ENCODE measurements at places on chromosomes 13 and 19.

DNA sequence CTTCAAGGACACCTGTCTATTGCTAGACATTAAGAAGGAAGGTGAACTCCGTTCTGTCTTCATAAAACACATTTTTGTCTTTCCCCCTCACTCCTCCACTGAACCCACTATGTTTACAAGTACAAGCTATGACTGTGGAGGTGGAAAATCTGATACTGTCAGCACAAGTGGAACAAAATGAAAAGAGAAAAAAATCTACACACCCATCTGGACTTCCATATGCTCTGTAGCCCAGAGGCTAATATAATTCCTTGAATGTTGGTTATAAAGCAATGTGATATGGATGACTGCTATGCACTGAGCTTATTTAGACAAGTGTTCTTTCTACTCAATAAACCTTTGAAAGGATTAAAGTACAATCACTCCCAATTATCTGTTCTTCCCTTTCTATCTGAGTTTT lies 713.5 kb downstream of the DIAPH3 start:
- no peak for DNase-seq

DNA sequence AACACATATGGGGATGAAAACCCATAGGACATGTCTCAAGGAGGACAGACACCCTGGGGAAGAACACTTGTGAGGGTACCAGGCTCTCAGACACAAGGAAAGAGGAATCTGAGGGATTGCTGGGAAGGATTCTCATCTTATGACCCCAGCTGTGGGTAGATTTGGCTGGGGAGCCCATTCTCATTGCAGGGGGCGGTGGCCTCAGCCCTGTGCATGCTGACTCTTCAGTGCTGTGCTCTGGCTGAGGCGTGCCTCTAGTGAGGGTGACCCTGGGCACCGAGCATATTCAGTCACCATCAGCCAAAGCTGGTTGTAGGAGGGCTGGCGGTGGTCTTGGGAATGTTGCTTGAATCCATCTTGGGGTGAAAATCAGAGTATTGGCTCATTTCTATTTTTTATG lies 140.7 kb downstream of the TM9SF2 start:
- no peak for DNase-seq

DNA sequence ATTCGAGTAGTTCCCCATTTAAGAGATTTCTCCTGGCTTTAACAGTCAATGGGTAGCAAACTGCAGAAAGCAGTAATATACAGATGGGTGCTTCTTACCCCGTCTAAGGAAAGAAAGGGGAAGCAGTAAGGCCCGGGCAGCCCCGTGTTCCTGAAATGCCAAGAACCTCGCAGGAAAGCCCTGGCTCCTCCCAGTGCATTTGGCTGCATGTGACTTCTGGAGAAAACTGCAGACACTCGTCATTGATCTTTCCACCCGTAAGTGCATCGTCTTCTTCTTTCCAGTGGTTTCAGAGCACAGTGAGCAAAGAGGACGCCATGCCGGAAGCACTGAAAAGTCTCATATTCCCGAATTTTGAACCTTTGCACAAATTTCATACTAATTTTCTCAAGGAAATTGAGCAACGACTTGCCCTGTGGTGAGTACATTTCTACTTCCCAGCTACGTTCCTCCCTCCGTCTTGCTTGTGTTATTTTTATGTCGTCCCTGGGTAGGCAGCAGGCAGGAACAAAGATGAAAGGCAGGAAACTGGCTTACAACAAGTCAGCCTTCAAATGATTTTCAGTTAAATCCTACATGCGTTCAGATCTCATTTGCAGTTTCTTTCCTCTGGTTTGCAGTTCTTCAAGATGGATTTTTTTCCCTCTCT lies 165.2 kb downstream of the STK24 start:
- no peak for DNase-seq

DNA sequence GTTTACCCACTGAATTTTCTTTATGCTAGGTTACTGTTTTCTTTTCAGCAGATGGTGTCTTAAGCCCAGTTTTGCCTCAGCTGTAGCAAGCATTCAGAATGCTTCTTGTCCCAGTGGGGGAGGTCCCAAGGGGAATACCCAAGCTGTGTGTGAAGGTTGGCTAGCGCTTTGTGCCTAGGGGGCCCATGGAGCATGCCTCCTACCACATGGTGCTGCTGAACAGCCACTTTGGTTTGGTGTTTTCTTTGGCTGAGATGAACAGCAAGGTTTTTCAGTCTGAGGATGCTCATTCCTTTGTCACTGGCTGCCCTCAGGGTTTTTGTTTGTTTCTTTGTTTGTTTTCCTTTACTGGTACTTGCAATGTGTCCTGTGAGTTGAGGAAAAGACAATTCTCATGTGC lies 99.0 kb downstream of the PCDH20 start:
- no peak for DNase-seq

DNA sequence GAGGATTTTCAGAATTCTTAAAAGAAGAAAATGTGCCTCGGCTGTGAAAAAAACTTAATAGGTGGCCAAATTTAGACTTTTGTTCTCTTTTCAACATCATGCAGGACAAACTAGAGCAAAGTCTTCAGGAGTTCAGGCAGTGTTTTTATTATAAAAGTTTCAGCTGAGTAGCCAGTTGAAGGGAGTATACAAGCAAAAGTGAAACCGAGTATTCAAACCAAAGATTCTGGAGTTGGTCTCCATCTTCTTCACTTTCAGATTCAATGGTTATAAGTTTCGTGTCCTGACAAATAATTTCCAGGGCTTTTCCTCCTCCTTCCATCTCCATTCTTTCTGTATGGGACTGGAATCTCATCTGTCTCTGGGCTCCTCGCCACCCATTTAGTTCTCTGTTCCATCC lies 379.7 kb downstream of the GPC5 start:
- DNase-seq: no peak

- DNase-seq: no peak
Measured at GRCh38 chr13:97376981-97377380, 57.0 kb upstream of the RAP2A start.

DNA sequence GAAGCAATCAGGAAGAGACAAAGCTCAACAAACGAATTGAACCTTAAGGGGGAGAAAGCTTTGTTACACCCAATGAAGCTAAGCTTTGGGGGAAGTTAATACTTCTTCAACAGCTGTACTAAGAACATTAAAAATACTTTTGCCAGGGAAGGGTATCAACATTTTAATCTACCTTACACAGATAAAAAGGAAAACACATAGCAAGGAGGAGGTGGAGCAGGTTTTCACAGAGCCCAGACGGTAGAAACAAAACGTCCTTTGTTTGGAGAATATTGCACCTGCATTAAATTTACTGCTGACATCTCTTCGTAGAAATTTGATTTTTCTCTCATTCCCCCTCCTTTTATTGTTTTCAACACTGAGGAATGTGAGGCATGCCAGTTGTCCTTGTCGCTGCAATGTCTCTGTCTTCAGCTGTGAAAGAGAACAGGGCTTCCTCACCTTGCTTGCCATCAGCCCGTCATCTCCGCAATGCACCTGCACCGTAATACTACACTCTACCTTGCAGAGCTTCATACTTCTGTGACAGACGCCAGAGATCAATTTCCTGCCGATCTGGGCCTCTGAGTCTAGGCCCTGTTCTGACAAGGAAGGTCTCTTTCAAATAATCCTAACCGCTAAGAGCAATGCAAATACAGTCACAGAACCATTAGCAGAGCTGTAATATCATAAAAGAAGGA lies 270.8 kb downstream of the SPRY2 start:
- no peak for DNase-seq

- DNase-seq: no peak
Measured at GRCh38 chr13:97316390-97316789, 94.3 kb downstream of the MBNL2 start.

GRCh38 chr13:70310396-70311119 lies 202.3 kb upstream of the KLHL1 start:
- DNase-seq: no peak

GRCh38 chr19:40366697-40367561 lies 18.4 kb downstream of the PLD3 start:
- DNase-seq: no peak

DNA sequence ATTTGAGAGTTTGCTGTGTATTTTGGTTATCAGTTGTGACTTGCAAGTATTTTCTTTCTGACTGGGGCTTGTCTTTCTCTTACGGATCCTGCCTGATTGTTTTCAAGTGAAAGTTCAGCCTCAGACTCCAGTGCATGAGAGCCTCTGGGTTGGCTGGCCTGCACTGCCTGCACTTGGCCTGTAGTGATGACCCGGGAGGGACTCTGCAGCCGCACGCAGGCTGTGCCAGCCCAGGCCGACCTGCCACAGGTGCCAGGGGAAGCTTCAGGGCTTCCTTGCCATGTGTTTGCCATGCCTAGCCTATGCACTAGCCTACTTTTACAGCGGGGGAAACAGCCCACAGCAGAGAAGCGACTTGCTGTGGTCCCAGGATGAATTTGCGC lies 77.0 kb downstream of the KDM4B start:
- DNase-seq: no peak

GRCh38 chr13:73610799-73611592 lies 523.2 kb downstream of the KLF12 start:
- DNase-seq: no peak

DNA sequence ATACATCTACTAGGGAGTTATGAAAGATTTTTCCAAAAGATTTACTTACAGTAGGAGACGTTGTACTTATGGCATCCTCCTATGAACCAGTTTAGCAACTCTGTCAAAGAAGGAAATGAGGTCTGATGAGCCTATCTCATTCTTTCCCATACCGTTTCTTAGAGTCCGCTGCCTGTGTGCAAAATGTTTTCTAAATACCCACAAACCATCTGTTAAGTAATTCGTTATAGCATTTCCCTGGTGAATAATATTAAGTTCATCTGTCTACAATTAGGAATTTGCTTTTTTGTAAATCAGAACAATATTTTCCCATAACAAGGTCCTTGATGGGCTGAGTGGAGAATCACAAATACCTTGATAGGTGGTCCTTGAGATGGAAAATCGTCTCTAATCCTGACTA lies 178.8 kb upstream of the TMTC4 start:
- DNase-seq: no peak

DNA sequence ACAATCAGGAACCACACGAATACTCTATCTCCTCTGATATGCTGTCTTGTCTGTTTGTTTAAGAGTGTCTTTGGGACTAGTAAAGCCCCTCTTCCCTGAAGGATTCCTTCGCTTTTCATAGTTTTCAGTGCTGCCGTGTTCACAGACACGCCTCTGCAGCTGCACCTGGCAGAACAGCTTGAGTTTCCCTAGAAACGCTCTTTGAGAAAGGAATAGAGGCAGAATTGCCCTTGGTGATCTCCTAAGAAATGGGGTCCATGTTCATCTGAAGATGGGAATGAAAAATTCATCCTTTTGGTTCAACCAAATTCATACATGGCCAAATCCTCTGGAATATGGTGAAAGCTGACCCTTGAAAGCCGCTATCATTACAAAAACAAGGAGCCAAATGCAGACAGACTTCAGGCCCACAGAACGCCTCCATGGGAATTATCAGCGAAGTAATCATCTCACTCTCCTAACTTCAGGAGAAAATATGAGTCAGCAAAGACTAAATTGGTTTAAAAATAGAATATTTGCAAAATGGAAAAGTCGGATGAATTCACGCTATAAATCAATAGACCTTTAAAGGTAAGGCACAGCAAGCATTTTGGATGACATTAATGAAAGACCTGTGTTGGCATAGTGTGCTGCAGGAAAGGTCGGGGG lies 5.5 kb downstream of the SACS start:
- no peak for DNase-seq

DNA sequence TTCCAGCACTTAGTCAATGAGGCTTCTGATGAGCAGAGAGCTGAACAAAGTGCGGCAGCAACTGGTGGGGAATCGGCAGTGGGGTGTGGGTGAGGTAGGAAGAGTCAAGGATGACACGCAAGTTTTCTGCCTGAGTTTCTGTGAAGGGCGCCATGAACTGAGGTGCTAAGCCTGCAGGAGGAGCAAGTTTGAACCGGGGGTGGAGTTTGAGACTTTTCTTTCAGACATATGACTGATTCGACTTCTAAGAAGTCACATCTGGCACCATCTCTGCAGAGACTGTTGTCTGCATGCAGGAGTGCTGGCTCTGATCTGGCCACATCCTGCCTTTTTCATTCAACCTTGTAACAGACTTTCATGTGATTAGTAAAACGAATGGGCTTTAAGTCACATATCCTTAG lies 14.8 kb upstream of the GPI start:
- DNase-seq: no peak

- DNase-seq: no peak
Measured at GRCh38 chr19:21166436-21166835, 24.6 kb downstream of the ZNF431 start.

All from C1 segment of cervical spinal cord (tissue), 14 donors.